ENCODE measurements at places on chromosomes 13 and 19. TPM values are rescaled to one million over a fixed set of nuclear protein-coding genes. Genes with fewer than 3 reads are reported as not detected.

DNA sequence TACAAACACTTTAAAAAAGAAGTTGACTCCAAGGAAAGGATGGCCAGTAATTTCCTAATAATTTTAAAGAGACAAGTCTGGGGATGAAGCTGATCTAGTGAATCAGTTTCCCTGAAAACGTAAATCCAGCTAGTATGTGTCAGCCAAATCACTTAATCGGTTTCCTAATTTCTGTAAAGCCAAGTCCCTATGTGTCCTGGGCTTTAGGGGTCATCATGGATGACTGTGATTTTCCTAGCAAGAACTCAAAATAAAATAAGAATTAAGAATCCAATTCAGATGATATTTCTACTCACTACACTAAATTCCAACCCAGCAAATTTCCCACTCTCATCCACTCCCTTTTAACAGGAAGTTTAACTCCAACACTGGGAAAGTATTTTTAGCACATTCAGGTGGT, 35.9 kb downstream of the ELF1 start:
- DNase-seq, result no peak

GRCh38 chr19:46654621-46655152, 6.3 kb downstream of the DACT3 start:
- DNase-seq, result no peak

GRCh38 chr19:48565090-48565489, 13.1 kb downstream of the SULT2B1 start:
- no peak for DNase-seq

GRCh38 chr13:25276748-25277147, 10.5 kb downstream of the MTMR6 start:
- DNase-seq, result no peak

GRCh38 chr13:45199711-45200110, 1.1 kb downstream of the KCTD4 start:
- no peak for DNase-seq

The KLK14 gene
- total RNA-seq, result not detected

DNA sequence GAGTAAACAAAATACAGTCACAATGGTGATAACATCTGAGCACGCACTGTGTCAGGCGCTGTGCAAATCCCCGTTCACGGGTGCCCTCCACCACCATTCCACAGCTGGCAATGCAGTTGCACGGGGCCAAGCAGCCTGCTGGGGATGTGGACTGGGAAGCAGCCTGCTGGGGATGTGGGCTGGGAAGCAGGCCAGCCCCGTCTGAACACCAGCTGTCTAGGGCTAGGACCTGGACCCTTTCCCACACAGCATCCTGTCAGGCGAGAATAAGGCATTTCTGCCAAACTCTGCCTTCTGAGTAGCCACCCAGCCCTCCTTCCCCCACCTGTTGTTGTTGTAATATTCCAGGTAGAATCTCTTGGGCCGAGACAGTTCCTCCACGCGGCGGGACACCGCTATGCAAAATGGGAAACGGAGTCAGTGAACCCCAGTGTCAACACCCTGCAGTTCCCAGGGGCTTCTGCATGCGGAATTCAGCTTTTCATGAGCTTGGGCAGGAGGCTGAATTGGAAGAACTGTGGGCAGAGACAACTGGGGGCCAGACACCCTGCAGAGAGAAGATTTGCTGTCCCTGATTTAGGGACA, 27.8 kb upstream of the MIER2 start:
- DNase-seq, result no peak

- DNase-seq, result no peak
These were observed 163.9 kb downstream of the RNF17 start for GRCh38 chr13:24927810-24928404.

DNA sequence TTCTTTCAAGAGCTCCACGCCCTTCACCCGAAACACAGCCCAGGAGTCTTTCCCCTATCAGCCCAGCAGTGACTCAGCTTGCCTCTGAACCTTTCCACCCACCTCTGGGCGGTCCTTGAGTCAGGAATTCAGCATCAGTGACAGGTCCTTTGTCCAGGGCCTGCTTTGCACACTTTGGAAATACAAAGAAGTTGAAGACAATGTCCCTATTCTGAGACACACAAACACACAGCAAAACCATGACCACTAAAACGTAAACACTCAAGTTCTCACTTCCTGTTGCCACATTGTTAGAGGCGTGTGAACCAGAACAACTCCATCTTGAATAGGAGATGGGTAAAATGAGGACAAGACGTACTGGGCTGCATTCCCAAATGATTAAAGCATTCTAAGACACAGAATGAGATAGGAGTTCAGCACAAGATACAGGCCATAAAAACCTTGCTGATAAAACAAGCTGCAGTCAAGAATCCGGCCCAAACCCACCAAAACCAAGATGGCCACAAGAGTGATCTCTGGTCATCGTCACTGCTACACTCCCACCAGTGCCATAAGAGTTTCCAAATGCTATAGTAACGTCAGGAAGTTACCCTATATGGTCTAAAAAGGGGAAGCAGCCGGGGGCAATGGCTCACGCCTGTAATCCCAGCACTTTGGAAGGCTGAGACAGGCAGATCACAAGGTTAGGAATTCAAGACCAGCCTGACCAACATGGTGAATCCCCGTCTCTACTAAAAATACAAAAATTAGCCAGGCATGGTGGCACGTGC, 49.2 kb upstream of the ATP12A start:
- no peak for DNase-seq

The C19orf18 gene
- total RNA-seq, result not detected

DNA sequence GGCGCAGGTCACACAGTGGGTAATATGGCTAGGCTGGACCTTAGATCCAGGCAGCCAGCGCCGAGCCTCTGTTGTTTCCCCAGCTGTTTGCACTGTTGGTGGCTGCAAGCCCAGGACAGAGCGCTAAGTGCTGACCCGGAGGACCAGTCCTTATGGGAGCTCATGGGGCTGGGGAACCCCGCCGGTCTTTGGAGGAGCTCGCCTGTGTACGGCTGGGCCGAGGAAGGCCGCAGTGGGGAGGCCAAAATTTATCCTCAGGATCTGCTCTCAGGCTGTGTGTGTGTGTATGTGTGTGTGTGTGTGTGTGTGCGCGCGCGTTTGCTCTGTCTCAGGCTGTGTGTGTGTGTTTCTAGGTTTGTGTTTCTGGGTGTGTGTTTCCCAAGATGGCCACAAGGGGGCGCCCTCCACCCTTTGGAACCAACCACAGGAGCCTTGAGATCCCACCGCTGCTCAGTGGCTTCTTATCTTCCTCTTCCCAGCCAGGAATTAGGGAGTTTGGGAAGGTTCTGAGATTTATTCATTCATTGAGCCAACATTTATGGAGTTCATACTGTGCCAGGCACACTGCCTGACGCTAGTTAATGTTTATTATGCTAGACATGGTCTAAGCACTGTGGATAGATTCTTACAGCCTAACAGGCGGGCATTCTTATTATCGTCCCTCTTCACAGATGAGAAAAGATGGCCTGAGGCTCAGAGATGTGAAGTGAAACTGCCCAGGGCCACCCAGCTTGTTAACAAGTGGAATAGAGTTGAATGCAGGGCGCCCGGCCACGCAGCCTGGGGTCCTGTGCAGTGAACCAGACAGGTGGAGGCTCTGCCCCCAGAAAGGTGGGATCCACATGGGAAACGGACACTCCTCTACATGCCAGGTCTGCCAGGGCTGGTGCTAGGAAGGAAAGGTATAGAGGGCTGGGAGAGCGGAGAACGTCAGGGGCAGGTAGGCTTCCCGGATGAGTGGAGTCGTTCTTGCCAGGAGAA, 13.0 kb downstream of the PGLYRP1 start:
- peak; percentile 30 for DNase-seq

GRCh38 chr13:20369886-20370361, 137.8 kb upstream of the GJB6 start:
- no peak for DNase-seq

The SLC6A16 gene
- total RNA-seq, result 4.3 TPM

The KLK15 gene
- total RNA-seq, result not detected

The STARD13 gene
- total RNA-seq, result 7.7 TPM

The TUBB4A gene
- 1.9 TPM for total RNA-seq

GRCh38 chr19:35533201-35533821, at the start of gene GAPDHS:
GAPDHS (plus strand) TSS chr19:35533456; CDS start chr19:35533528, 72 bp downstream.
- DNase-seq, result no peak

Data from gastrocnemius medialis (tissue), 4 donors.